ENCODE measurements at places on chromosomes 4 and X.

- DNase-seq = no peak
Measured at GRCh38 chrX:30898886-30899285, 9.8 kb upstream of the TAB3 start.

DNA sequence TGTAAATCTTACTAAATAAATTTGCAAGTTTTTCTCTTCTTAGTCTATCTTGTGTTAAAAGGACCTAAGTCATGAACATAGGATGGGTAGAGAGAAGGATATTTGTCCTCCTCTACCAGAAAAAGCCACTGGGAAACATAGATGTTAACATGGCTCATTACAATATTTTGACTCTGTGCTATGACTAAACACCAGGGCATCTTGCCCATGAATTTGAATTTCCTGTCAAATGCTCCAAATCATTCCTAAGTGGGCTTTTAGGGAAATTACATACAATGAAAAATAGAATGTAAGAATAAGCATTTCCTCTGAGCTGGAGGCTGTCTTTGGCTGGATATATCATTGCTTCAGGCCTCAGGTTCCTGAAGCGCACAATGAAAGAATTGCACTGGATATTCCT lies 39.1 kb downstream of the ANOS1 start:
- no peak for DNase-seq

GRCh38 chr4:159239629-159240028 lies 136.8 kb downstream of the RAPGEF2 start:
- no peak for DNase-seq

DNA sequence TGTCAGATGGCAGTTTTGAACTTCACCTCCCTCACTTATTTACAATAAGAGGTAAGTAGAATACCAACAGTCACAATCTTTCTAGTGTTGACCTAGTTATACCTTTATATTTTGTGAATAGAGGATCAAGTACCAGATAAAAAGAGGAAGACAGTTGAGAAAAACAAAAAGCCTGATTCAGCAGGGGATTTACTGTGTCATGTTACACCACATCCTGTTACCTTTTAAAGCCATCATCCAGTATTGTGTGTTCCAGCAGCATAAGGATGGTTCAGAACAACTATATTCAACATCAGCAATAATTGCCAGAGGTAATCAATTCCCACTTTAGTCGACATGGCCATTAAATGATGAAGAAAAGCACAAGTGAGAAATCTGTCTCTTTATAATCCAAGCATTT lies 21.3 kb upstream of the CXCL6 start:
- no peak for DNase-seq

DNA sequence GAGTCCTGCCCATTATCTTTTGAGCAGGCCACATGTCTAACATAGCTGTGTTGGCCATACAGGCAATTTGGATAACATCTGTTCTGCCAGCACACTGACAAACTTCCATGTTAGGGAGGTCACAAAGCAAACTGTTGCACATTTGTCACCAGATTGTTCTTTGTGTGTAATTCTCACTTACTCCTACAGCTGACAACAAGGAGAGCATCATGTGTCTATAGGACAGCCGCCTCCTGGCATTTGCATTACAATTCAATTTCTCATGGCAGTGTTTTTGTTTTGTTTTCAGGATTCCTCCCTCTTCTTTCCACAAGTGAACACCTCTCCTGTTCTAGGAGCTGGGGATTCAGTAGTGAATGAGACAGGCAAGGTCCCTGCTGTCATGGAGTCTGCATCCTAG lies 94.3 kb upstream of the LEF1 start:
- no peak for DNase-seq

DNA sequence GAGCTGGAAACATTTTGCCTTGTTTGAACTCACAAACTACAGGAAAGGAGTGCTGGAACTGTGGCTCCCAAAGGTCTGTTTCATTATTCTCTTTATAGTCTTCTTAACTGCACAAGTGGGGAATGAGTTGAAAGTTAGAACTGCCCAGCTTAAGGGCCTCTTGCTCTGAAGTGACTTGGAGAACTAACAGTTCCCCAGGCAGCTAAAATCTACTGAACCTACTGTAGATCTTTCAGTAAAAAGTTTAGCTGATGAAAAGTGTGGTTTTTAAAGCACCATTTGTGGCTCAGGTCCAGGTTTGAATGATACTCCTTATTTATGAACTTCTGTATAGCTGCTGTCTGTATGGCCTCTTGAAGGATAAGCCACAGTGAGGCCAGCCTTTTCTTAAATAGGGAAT lies 353.8 kb downstream of the MAPK10 start:
- DNase-seq = no peak

GRCh38 chrX:102610905-102611304 lies 11.6 kb downstream of the ARMCX5 start:
- no peak for DNase-seq
